Lung (tissue), 17 donors: ENCODE measurements at places on chromosomes 2 and 18. TPM values are rescaled to one million over a fixed set of nuclear protein-coding genes. Genes with fewer than 3 reads are reported as not detected.

Gene SAG
- total RNA-seq, result not detected

Gene SKOR2
- not detected for total RNA-seq

Gene GRHL1
- total RNA-seq, result 5.4 TPM

Gene CTAGE1
- total RNA-seq, result 0.06 TPM

Gene UPP2
- not detected for total RNA-seq

Gene TPGS2
- total RNA-seq, result 69.9 TPM

Gene PER2
- total RNA-seq, result 15.0 TPM

Gene AGAP1
- 31.3 TPM for total RNA-seq
